ENCODE measurements at places on chromosomes 11 and 22. TPM values are rescaled to one million over a fixed set of nuclear protein-coding genes. Genes with fewer than 3 reads are reported as not detected.

DNA sequence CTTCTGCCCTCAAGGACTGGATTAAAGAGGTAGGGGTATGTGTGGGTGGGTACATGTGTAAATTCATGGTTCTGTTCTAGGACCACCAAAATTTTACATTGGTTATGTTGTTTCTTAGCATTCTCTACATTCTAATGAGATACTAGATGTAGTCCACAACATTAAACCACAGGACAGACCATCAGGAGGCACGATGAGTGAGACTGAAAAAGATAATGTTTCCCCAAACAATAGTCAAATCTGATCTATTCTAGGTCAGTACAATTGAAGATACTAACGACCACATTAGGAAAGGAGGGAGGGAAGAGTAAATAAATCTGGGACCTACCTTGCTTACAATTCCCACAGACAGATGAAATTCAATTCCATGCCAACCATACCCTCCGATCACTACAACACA, 42.2 kb downstream of the MRTFA start:
- DNase-seq, result no peak

- no peak for DNase-seq
Observed at GRCh38 chr11:22304337-22304961, 33.7 kb upstream of the SLC17A6 start.

Gene OR52I1
- not detected for polyA plus RNA-seq

Gene KCNQ1
- not detected for polyA plus RNA-seq

DNA sequence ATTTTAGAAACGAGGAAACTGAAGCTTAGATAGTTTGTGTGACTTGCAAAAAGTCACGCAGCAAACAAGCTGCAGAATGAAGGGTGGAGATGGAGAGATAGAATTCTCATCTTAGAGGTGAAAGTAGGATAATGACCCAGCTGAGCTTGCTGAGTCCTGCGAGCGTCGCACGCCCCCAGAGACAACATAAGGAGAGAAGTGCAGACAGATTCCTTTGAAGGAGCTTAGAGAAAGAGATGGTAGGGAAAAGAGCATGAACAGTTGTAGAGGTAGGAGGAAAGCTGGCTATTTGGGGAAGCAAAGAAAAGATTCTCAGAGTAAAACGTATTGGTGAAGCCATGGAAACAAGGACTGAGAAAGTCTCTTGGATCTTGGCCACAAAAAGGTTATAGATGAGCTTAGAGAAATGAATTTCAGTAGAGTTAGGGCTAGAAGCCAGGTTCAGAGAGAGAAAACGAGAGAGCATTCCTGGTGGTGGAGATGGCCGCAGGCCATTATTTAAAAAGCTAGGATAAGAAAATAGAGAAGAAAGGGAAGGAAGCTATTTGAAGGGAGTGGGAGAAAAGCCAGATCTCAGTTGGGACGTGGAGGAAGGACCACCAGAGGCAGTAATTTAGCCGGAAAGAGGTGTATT, 44.8 kb downstream of the FAM83F start:
- DNase-seq, result no peak

- DNase-seq, result no peak
Observed at GRCh38 chr11:61092280-61092766, 10.0 kb upstream of the CD5 start.

Gene SLC17A6
- not detected for polyA plus RNA-seq

Gene OVOL1
- not detected for polyA plus RNA-seq

Gene OR52L1
- not detected for polyA plus RNA-seq

Gene MRGPRE
- polyA plus RNA-seq, result not detected

- no peak for DNase-seq
Observed at GRCh38 chr11:88695689-88696414, 358.3 kb upstream of the CTSC start.

- DNase-seq, result no peak
Observed at GRCh38 chr11:113446112-113446511, 29.1 kb downstream of the DRD2 start.

Gene LGALS12
- not detected for polyA plus RNA-seq
